ENCODE measurements at places on chromosomes 6 and 20.
A peak's percentile ranks its signal among the peaks of the same experiment; 100 is the strongest.

DNA sequence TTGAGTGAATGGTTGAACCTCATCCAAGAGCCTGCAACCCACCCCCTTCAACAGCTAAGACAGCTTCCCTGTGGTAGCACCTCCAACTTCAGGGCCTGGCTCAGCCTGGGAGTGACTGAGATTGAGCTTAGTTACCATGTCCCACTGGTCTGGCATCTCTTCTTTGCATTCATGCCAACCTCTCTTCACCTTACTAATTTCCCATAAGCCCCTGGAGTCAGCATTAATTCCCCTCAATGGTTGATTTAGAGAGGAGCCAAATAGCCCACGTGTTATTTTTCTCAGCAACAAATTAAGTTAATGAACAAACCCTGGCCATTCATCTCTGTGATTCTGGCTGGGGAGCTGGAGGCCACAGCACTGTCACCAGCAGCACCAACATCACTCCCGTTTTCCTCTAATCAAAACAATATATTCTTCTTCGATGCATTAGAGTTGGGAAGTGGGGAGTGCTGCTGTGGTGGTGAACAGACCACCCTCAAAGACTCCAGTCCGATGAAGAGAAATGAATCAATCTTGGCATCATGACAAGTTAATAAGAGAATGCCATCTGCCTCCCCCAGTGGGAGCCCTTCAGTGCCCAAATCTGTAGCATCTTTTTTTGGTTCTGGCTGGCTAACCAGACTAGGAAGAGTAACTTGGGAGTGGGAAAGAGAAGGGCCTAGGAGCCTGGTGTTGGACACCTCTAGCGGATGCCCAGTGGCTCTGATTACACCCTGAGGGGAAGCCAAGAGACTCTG is 316.9 kb upstream of the RNF24 start:
- no peak for DNase-seq

DNA sequence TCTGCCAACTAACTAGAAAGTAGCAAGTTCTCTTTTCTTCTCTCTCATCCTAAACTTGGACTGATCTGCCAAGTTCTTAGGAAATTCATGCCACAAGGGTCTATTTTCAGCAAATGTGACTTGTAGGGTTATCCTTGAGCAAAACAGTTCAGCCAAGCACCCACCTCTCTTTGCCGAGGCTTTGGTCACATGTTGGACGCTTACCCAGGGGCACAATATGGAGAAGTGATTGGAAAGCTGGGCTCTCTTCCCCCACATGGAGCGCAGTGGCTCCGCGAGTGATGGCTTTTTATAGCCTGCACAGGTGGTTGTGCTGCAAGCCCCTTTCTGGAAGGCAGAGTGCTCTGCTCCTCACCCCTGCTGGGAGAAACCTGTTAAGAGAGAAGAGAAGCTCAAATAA is 47.7 kb upstream of the FNDC1 start:
- DNase-seq, result no peak

- DNase-seq, result peak; percentile 51
These were observed 1.5 kb upstream of the GGT7 start for GRCh38 chr20:34874094-34874654.

DNA sequence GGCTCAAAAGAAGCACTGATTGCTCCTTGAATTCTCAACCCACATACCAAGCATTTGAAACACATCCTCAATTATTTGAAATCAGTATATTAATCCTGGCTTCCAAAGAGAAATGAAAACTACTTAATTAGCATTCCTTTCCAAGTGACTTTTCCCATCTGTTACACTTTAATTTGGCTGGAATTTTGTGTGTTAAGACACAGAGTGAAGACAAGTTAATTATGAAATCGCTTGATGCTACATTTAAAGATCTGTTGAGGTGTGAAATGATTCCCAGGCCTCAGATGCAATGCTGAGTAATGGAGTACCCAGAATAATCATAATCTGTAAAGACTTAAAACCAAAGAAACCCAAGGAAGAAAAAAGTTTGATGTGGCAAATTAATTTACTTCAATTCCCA is 241.4 kb downstream of the ADGB start:
- no peak for DNase-seq

DNA sequence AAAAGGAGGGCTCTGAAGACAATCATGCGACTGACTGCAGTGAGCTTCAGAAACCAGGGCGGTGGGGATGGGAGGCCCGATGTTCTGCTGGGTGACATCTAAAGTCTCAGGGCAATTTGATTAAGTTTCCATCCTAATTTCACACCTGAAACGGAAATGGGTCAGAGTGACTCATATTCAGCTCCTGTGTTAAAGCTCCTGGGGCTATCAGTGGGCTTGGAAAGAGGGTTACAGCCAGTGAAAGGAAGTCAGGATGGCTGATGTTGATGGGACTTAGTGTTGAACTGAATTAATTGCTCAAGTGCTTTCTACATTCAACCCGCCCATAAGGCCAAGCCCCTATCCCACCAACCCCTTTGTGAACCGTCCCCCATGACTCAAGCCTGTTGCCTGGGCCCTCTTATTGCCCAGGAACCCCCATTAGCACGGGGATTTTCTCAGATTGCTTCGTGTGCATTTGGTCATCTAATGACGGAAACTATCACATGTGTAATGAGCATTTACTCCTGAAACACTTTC is 47.1 kb upstream of the TBC1D7 start:
- DNase-seq, result peak; percentile 71

DNA sequence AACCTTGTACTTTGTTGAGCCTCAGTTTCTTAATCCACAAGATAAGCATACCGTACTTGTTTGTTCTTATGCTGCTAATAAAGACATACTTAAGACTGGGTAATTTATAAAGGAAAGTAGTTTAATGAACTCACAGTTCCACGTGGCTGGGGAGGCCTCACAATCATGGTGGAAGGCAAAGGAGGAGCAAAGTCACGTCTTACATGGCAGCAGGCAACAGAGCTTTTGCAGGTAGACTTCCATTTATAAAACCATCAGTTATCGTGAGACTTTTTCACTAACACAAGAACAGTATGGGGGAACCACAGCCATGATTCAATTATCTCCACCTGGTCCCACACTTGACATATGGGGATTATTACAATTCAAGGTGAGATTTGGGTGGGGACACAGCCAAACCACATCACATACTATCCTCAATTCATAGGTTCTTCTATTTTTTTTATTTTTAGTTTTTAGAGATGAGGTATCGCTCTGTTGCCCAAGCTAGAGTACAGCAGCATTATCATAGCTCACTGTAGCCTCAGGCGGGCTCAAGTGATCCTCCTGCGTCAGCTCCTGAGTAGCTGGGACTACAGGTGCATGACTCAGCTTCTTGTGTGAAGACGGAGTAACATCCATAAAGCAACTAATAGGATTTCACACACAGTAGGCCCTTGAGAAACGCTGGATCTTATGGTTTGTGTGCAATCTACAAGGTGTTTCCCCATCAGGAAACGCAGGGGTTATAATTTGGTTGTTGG is 76.7 kb upstream of the IYD start:
- DNase-seq, result no peak

DNA sequence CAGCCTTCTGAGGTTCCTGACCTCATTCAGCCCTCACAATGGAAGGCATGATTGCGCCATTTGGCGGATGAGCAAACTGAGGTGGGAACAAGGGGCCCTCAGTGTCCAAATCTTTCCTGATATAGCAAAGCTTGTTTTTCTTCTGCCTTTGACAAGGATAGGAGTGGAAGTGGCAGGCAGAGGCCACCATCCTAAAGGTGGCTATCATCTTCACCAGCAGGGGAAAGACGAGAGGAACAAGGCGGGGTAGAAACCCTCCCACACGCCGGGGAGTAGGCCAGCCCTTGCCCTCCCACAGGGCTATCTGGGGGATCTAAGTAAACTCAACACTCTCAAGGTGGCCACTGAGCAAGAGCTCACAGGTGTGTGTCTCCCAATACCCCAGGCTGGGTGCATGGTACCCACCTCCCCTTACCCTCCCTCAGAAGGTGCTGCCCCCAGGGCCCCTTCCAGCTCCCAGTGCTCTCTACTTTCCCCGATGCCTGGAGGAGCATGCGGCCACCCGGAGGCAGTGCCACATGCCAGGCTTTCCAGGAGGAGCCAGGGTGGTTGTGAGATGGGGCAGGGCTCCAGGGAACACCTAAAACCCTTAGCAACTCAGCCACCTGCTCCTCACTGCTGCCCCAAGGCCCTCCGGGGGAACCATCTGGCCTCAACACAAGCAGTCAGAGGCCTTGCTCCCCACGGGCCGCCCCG is 11.2 kb downstream of the SPDEF start:
- no peak for DNase-seq

GRCh38 chr6:107625264-107625663 is 135.3 kb downstream of the SOBP start:
- no peak for DNase-seq

GRCh38 chr6:4655196-4656025 is 120.8 kb upstream of the CDYL start:
- no peak for DNase-seq

- DNase-seq, result no peak
These were observed 124.4 kb upstream of the NUP153 start for GRCh38 chr6:17831135-17831534.

GRCh38 chr6:124927806-124928205 is 34.4 kb upstream of the RNF217 start:
- no peak for DNase-seq

DNA sequence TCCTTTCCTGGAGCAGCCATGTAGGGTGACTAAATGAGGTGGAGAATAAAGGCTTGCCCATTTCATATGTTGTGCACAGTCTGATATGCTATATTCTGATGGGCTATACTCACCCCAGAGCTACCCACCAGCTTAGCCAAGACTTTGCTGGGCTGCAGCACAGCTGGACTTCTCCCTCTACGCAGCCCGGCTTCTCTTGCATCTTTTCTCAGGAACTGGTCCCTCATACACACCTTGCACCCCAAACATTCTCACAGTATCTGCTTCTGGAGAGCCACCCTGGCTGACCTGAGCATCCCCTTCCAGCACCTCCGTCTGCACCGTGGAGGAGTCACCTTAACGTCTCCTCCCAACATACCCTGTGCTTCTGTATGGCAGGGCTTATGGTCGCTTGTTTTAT is 150.8 kb upstream of the PMEPA1 start:
- DNase-seq, result no peak

GRCh38 chr20:38997622-38998021 is 35.5 kb downstream of the DHX35 start:
- DNase-seq, result peak; percentile 84

DNA sequence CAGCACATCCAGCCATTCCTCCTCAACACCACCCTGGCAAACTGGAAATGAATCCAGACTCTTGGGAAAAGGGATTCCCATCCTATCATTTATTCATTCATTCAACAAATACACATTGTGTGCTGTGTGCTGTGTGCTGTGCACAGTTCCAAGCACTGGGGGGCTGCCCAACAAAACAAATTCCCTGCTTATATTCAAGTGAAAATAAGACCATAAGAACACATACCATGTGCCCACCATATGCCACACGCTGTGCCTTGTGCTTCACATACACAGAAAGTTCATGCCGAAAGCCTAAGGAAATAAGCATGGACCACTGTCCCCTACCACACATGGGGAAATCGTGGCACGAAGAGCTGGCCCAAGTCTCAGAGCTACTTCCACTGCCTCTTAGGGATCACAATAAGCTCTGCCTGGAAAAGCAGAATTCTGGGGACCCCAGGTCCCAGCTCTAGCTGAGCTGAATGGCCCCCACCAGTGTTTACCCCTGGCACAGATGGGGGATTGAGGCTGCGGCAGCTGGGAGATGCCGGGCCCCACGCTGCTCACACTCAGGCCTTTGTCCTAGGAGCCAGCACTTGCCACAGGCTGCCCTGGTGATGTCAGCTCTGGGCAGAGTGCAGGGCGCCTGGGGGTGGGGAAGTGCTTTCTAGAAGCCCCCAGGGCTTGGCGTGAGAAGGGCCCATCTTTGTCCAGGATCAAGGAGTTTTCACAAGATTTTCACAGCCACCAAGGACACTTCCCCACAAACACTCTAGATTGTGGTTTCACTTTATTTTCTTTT is 99.6 kb downstream of the PREX1 start:
- DNase-seq, result no peak

DNA sequence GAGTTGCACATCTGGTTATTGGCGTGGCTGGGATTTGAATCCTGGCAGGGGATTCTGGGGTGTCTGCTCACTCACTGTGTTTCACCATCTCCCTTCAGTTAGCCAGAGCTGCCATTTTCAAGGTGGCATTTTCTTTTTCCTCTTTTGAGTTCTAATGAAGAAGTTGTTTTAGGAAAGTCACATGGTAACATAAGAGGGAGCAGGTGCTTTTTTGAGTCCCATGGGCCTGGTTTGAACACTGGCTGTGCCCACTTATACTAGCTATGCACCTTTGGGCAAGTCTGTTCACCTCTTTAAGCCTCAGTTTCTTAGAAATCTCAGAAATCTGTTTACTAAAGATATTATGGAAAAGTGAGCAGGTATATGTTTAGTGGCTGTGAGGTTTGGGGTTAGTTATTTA is 39.6 kb downstream of the ANKS1A start:
- no peak for DNase-seq

- DNase-seq, result no peak
These were observed 39.8 kb upstream of the MYL9 start for GRCh38 chr20:36501367-36502006.

GRCh38 chr6:138523347-138524210 is 24.3 kb upstream of the NHSL1 start:
- DNase-seq, result no peak

GRCh38 chr6:28944412-28944865 is 20.7 kb upstream of the TRIM27 start:
- DNase-seq, result peak; percentile 64

DNA sequence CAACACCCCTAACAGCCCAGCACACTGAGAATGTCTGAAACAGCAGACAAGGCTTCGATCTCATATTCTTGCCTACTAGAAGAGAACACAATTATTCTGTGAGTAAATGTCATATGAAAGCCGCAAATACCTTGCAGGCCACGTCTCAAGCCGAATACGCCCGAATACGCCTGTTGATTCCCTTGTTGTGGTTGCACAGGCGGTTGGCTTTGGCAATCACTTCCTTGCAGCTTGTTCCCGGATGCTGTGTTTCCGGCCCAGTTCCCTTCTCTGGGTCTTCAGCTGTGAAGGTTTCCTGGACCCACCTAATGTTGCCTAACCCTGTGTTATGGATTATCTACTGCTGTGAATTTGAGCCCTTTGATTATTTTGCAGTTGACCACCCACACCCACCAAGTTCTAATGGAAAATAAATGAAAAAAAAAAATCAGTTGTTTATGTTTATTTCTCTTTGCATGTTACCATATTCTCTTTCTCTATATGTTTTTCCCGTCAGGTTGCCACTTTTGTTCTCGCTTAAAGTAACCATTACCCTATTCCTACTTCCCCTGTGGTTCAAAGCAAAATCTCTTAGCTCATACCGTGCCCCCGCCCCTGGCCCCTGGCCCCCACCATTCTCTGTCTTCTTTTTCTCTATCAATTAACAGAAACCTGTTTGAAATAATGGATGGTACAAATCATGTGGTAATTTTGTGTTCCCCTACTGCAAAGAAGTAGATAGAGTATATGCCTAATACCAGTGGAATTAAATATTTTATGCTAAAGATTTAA is 172.4 kb downstream of the ADGB start:
- peak; percentile 47 for DNase-seq

GRCh38 chr6:117607511-117607910 is 5.2 kb upstream of the GOPC start:
- DNase-seq, result no peak

- no peak for DNase-seq
These were observed 4.1 kb upstream of the TXLNB start for GRCh38 chr6:139295901-139296300.

Data from activated naive CD8-positive, alpha-beta T cell treated with anti-CD3 and anti-CD28 coated beads for 36 hours (primary cell).